SK-N-MC (cell line): ENCODE measurements at places on chromosomes 13 and 19.

DNA sequence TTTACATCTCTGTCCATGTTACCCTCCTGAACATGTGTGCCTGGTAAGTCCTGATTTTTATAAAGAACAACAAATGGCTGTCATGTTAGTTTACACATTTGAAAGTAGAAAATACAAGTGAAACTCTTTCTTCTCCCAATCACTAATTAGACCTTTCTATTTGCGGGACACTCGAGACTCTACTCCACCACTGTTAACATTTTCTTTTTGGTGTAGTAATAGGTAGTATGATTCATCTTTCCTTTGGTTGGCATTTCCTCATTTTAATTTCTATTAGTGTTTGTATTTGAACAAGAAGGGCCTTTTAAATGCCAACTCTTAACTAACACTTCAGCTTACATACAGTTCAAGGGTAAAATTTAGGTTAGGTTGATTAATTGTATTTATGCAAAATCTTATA is 371.1 kb downstream of the PCDH9 start:
- DNase-seq: no peak

DNA sequence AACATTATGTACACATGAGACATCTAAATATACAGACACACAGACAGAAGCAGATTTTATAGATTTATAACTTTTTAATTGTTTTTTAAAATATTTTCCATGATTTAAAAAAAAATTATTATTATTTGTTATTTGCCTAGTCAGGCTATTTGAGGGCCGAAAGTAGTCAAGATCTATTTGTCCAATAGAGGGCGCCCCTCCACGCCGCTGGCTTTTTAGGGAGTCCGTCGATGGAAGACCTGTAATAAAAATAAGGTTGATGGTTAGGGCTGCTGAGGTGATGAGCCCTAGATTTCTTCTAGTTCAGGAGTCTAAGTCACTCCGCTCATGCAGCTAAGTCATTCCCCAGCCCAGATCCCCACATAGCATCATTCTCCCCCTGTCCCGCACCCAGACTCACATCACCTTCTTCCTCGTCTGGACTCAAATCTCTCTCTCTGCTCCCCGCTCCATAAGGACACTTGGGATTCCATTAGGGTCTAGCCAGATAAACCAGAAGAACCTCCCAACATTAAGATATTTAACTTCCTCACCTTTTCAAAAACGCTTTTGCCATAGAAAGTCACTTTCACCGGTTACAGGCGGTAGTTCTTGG is 33.9 kb upstream of the CEACAM21 start:
- DNase-seq: no peak

- DNase-seq: no peak
Observed at GRCh38 chr13:81171065-81171647, 830.2 kb upstream of the SPRY2 start.

GRCh38 chr13:59483501-59484145 is 680.1 kb downstream of the DIAPH3 start:
- no peak for DNase-seq

DNA sequence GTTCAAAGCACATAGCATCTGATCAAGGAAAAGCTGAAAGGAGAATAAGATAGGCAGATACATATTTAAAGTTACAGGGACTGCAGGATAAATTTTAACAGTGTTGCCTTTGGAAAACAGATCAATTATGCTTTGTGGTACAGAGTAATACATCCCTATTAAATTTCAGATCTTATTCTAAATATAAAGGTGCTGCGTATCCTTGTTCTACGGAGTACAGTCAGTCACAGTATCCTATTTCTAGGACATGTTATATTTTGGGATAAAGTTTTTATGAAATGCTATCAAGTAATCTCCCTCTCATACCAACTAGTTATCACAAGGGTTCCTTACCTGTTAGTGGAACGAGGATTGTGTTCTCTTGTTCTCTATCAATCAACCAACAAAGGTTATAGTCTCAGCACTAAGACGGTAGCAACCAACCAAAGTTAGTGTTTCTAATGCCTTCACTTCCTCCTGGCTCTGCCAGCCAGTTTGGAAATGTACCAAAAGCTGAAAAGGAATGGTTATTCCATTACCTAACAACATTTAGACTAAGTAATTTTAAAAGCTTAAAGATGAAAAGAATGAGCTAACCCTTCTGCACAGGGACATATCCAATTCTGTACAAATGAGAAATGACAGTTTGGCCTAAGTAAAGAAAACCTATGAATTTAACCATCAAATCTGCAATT is 35.2 kb downstream of the TSC22D1 start:
- no peak for DNase-seq

DNA sequence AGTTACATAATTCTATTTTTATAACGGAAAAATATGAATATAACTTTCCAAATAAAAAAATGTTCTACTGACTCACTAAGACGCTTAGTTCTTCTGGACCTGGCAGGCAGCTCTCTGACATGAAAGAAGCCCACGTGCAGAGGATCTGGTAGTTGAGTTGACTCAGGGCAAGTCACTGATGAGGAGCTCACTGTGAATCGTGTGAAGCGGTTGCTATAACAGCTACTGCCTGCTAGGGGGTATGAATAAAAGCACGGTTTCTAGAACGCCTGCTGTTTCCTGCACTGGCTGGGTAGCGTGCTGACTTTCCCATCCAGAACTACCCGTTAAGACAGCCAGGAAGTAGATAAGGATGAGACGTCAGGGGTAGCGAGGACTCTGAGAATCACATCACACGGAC is 54.7 kb upstream of the WASF3 start:
- no peak for DNase-seq

DNA sequence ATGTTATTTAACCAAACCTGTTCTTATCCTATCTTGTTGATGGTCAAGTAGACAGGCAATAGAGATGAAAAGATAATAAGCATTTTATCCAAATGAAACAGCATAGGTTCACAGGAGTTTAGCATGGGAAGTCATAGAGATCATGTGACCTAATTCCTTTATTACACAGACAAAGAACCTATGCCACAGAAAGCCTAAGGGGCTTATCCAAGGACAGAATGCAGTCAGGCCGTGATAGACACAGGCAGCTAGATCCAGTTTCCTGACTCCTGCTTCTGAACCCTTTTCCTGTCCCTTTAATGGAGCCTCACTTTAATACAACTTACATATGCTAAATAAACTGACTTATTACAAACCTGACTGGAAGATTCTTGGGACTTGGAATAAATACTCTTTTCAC is 532.1 kb downstream of the IRS2 start:
- DNase-seq: no peak
